ENCODE measurements at places on chromosomes 11 and 22. TPM values are rescaled to one million over a fixed set of nuclear protein-coding genes. Genes with fewer than 3 reads are reported as not detected.

- no peaks in the 10 kb centered on the region for H3K27me3 ChIP-seq
- no peaks in the 10 kb centered on the region for H3K36me3 ChIP-seq
- no peak overlapping the region for H3K27ac ChIP-seq
- no peak for DNase-seq
Observed at GRCh38 chr11:109795234-109795633, 298.0 kb upstream of the ZC3H12C start.

DNA sequence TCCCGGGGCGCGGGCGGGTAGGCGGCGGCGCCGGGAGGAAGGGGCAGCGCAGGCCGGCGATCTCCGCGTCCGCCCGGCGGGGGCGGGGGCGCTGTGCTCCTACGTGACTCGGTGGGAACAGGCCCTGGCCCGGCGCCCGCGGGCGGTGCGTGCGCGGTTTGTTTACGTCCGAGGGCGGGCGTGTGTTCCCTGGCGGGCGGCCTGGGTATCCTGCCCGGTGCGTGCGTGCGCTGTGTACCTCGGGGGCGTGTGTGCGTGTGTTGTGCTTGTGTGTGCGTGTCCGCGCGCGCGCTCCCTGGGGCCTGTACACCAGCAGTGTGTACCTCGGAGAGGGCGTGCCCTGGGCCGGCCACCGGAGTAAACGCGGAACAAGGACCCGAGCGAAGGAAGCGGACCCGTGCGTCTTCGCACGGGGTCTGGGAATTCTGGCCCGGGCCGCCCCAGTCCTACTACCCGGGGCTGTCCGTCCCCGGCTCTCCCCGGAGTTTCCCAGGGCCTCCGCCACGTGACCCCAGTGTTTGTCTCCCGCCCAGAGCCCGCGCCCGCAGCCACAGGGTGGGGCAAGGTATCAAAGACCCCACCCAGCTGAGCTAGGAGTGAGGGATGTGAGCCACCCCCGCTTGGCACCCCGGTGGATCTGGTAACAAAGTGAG lies 769 bp downstream of the MAFF start:
- no peaks in the 10 kb centered on the region for H3K4me1 ChIP-seq
- H3K36me3 ChIP-seq = no peaks in the 10 kb centered on the region
- no peak overlapping the region for H3K27ac ChIP-seq
- H3K27me3 ChIP-seq = no peaks in the 10 kb centered on the region
- peak; percentile 43 for DNase-seq
- peak overlapping the region; percentile 80 for H3K4me3 ChIP-seq

KDM4D gene
- 1.9 TPM for total RNA-seq

CBL gene
- total RNA-seq = 52.1 TPM

RAB3IL1 gene
- 1.8 TPM for total RNA-seq
